ENCODE measurements at places on chromosomes 1 and 21.
A peak's percentile ranks its signal among the peaks of the same experiment; 100 is the strongest.

- DNase-seq: no peak
These were observed 635 bp upstream of the SYNJ1 start for GRCh38 chr21:32728456-32728839.

DNA sequence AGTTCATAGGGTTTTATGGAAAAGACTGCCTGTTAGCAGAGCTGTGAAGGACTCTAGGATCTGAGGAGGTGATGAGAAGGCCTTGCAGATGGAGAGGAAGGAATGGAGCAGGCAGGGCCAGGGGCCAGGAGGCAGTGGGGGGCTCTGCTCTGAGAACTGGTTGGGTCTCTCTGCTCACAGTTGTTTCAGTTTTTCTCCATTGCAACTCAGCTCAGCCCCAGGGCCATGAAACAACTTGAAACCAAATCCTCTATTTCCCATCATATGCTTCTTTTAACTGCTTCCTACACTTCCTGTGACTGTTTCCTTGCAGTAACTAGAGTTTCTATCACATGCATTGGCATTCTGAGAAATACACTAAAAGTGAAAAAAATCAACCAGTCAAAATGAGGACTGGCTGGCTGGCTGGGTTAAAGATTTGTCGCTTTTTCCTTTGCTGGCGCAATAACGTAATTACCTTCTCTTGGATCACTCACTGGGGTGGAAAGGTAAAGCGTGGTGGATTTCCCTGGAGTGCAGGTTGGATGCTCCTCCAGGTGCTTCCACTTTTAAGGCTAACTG, 172.0 kb downstream of the CDC7 start:
- DNase-seq: no peak

- DNase-seq: peak; percentile 22
These were observed 80.9 kb upstream of the ADAMTS5 start for GRCh38 chr21:27047658-27048314.

DNA sequence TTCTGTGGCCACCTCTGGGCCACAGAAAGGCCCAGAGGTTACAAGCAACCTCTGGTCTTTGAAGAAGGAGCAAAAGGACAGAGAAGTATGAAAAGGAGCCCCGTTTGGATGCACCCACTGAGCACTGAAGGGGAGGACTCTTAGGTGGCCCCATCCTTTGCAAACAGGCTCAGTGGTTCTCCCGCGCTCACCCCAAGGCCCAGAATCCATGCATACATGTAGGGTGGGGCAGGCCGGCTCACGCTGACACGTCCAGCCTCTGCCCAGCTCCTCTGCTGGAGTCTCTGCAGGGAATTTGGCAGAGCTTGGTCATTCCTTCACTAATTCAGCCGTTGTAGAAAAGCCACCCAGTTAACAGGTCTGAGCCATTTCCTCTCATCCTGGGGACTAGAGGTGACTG, 61.3 kb upstream of the AJAP1 start:
- no peak for DNase-seq

DNA sequence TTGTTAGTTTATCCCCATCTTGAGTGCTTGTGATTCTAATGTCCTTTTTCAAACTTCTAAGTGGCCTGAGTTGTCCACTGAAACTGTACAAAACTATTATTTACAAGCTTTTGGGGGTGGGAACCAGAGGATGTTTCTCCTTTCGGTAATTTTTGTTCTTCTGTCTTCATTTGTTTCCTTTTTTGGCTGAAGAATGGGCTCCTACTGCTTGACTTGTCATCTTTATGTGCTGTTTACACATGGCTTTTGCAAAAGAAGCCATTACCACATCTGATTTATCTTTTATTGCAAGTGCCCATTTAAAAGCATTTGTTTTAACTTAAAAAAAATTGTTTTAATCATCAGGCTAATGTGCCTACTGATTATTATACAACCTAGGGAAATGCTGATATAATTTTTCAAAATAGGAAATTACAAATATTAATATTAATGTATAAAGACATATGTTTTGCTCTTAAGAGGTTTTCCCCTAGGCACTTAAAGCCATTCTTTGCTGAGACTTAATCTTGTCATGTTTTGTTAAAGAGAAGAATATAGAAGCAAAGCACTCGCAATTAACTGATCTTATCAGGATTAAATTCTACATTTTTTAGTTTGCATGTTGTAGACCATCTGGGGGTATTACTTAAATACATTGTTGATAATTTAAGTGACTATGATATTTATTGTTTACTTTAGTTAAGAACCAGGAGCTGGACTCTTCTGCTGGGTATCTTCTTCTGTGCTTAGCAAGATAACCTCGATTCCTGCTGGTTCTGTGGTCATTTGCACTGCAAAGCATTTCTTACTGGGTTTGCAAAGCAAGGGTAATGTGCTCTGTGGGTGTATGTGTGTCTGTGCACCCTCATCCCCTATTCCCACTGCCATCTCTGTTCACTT, 40.1 kb downstream of the TMEM200B start:
- no peak for DNase-seq

DNA sequence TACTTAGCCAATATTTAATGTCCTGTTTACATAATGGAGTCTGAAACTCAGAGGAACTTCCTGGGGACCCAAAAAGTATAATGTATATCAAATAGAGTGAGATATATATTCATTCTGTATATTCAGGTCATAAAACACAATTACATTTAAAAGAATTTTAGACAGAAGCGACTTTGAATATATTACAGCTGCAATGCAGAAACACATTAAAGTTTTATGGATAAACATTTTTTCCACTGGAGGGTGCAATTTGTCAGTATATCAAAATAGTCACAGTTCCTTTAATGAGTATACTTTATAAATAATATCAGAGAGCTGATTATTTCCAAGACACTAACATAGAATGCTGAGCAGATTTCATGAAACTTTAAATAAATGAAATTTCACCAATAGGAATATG, 43.9 kb upstream of the CRB1 start:
- DNase-seq: no peak

DNA sequence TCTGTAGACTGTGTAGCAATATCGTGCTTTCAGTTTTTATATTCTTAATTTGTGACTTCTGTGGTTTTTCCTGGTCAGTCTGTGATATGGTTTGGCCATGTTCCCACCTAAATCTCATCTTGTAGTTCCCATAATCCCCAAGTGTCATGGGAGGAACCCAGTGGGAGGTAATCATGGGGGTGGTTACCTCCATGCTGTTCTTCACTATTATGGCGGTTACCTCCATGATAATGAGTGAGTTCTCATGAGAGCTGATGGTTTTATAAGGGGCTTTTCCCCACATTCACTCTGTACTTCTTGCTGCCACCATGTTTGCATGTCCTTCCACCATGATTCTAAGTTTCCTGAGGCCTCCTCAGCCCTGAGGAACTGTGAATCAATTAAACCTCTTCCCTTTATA, 169.8 kb downstream of the LEPR start:
- no peak for DNase-seq

DNA sequence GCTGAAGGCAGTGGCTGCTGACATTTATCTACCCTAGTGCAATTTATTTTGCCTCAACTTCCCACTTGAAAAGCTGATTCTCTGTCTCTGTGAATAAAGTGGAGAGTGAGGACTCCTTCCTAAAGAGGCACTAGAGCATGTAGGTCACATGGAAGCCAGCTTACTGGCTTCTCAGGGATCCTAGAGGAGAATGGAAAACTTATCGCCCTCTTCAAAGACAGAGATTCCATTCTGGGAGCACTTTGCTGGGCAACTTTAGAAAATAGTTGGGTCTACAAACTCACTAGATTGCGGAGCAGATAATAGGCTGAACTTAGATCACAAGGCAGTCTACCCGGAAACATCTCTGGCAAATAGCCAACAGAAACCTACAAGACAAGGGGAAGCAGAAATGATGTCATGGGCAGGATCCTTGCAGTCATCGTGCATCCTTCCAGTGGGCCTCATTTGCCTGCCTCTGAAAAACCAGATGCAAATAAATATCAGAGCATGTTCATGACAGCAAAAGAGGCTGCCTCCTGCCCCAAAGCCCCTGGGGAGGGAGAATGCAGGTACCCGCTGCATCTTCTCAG, 104.8 kb upstream of the BARHL2 start:
- no peak for DNase-seq

DNA sequence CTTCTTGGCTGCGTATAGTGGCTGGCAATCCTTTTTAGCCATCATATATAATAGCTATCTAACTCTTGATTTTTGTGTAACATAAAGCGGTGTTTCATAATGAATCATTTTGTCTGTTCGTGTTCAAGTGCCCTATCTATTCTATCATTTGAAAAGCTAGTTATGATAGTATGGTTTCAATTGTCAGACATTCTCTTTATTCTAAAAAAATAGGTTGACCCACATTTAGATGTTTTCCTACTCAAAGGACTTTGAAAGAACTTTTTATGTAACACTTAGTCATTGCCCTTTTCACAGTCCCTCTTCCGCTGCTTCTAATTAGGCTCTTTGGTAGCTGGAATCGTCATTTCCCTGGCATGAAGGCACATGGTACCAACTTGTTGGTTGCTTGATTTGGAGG, 272.2 kb upstream of the B3GALT2 start:
- no peak for DNase-seq

GRCh38 chr1:17768651-17769241, 13.6 kb downstream of the ACTL8 start:
- DNase-seq: peak; percentile 19

- DNase-seq: no peak
These were observed 8.5 kb downstream of the AZIN2 start for GRCh38 chr1:33089457-33089856.

- DNase-seq: no peak
These were observed 185.1 kb downstream of the FOXD2 start for GRCh38 chr1:47622776-47623556.

- DNase-seq: no peak
These were observed 4.8 kb upstream of the RHCE start for GRCh38 chr1:25425098-25426085.

DNA sequence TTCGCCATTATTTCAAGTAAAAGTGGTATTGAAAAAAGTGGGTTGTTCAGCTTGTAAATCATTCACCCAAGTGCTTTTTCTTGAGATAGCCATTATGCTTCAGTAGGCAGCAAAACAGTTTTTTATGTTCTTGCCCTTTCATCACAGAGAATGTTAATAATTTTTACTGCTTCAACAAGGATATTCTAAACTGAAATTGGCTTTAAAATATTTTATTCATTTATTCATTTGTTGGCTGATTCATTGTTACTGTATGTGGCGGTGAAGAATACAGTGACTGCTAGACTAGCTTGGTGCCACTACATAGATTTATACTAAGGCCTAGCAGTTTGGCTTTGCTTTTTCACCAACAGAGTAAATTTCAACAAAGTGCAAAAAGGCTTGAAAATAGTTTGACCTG, 121.5 kb downstream of the OLFML2B start:
- no peak for DNase-seq

GRCh38 chr1:53693339-53693738, 45.6 kb downstream of the GLIS1 start:
- no peak for DNase-seq

- DNase-seq: no peak
These were observed 21.5 kb upstream of the LYST start for GRCh38 chr1:235888119-235888643.

DNA sequence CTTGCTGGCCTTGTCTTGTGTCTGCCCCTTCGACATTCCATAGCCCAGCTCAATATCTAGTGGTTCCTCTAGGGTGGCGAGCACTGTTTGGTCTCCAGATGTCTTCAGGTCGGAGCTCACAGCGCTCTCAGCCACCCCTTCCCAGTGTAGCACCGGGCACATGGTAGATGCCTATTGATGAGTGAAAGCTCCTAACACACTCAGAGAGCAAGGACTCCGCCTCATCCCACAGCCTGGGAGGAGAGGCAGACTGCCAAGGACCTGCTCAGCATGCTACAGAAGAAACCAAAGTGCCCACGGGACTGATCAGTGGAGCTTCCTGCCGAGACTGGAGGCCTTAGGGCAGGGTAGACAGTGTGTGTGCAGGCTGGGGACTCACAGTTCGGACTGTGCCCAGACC, 10.9 kb downstream of the PCSK9 start:
- no peak for DNase-seq

- no peak for DNase-seq
These were observed 36.6 kb upstream of the PIGC start for GRCh38 chr1:172480431-172480830.

GRCh38 chr21:46213620-46214286, 14.8 kb downstream of the LSS start:
- no peak for DNase-seq

GRCh38 chr1:201383647-201384405, 6.3 kb upstream of the TNNT2 start:
- peak; percentile 57 for DNase-seq

GRCh38 chr21:37219761-37220432, 47.2 kb downstream of the VPS26C start:
- no peak for DNase-seq

DNA sequence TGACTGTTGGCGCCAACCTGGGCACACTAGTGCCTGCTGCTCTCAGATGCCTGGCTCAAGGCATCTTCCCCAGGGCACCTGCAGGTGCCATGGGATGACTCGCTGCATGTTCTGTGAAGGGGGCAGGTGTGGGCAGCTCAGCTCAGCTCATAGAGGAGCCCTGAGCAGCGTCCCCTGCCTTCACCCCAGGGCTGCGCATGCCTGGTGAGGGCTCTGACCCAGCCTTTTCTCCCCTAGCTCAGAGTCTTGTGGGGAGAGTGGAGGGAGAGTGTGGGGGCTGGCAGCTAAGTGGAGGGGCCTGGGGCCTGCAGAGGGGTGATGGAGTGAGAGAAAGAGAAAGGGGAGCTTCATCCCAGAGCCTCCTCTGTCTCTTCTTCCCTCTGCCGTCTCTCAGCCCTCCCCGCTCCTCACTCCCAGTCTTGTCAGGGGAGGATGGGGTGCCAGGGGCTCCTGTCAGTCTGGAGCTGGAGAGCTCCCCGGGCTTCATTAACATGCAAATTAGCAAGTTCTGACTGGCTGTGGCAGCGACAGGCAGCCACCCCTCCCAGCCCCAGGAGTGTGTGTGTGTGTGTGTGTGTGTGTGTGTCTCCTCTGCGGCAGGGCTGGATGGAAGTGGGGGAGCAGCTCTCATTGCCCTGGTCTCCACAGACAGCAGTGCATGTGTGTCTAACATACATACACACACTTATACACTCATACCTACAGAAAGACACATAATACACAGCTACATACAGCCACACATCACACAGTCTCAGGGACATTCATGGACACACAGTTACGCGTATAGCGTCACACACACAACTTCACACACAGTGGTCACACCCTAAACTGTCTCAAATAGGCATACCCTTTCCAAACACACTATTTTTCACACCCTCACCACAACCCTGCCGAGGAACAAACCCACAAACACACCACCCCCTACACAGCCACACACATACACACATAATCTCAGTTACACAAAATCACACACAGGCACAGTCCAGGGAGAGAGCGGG, 34.0 kb downstream of the FOXO6 start:
- DNase-seq: no peak

GRCh38 chr1:232390590-232390989, 239.3 kb downstream of the SIPA1L2 start:
- DNase-seq: no peak

- peak; percentile 74 for DNase-seq
These were observed 185.5 kb downstream of the ZNF281 start for GRCh38 chr1:200224315-200224714.

- DNase-seq: no peak
These were observed 57.5 kb upstream of the PAX7 start for GRCh38 chr1:18573170-18573569.

GRCh38 chr1:56516539-56517252, 62.7 kb downstream of the PLPP3 start:
- no peak for DNase-seq

Measured in AG09319 (cell line).